ENCODE measurements at places on chromosomes 4 and X.

- DNase-seq: peak; percentile 0
Measured at GRCh38 chrX:20032201-20032600, 41.3 kb upstream of the BCLAF3 start.

DNA sequence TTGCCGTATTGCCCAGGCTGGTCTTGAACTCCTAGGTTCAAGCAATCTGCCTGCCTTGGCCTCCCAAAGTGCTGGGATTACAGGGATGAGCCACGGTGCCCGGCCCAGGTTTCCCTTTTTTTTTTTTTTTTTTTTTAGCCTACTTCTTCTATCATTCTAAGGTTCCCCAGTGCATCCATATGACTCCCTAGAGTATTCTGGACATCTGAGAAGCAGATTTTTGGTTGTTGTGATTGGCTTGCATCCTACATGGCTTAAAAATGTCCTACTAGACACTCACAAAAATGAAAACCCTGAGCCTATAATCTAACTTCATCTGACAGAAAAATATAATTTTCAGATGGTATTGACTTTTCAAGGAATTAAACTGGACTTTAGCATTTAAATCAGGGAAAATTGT, 41.7 kb downstream of the SMIM14 start:
- no peak for DNase-seq

GRCh38 chr4:109126856-109127255, 175.6 kb downstream of the COL25A1 start:
- DNase-seq: no peak

- DNase-seq: no peak
Measured at GRCh38 chrX:42096265-42096920, 173.0 kb upstream of the CASK start.

DNA sequence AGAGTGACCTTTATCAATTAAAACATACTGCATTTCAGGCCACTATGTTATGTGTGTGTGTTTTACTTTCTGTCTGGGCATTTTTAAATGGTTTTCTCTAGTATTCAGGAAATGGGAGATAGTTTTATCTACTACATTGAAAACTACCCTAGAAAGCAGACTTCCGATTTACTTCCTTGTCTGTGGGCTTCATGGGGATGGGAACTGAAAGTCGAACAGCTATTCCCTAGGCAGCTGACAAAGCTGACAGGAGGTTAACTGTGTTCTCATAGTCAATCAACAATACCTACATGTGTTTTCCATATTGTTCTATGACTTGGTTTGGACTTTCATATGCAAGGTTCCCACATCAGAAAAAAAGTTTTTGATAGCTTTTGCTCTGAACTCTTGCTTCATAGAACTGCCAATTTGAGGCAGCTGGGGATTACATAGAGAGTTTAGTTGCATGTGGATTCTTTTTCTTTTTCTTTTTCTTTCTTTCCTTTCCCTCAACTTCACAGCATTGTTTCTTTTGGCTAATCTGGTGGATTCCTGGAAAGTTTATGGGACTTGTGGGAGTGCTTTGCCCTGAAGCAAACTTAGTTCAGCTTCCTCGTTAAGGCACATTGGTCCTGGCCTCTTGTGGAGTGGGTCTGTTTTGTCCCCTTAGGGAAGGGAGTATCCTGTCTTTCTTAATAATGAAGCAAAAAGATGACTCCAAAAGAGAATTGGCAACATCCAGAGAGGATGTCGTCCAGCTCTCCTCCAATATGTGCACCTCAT, 327.1 kb upstream of the GIMD1 start:
- DNase-seq: no peak

- no peak for DNase-seq
Measured at GRCh38 chr4:98283219-98284189, 22.3 kb downstream of the RAP1GDS1 start.

GRCh38 chrX:9995855-9996339, 28.7 kb downstream of the CLDN34 start:
- DNase-seq: no peak

DNA sequence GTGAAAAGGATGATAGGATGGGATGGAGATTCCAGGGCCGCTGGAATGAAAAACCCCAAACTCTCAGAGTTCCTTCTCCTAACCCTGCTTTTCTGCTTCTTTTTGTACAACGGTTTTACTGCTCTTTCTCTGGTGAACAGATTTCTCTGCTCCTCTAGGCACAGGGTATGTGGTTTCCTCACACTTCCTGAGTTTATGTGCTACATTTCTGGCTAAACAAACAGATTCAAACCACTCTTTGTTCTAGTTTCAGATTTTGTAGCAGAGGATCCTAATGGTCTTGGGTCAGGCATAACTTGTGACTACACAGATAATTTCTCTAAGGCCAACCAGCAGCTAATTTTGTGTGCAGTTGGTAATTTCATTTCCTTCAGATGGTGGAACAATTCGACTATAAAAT, 52.6 kb downstream of the OSTC start:
- no peak for DNase-seq

GRCh38 chr4:39341075-39341725, 25.0 kb downstream of the RFC1 start:
- DNase-seq: no peak

GRCh38 chr4:14984448-14984847, 17.8 kb upstream of the CPEB2 start:
- DNase-seq: no peak

DNA sequence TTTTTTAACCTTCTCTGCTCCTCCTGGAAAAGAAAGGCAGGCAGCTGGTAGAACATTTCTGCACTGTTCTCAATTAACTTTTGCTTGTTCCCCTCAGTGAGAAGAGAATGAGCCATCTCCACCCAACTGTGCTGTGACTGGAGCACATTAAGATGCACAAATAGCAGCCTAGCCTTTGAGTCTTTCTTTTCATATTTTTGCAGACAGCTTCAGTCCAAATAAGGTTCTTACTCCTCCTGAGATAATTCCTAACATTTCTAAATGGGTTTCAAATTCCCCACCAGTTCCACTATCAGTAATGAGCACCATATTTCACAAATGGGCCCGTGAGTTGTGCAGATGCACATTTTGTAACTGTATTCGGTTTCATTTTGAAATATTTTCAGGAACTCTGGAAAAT, 118.6 kb downstream of the SPCS3 start:
- no peak for DNase-seq

DNA sequence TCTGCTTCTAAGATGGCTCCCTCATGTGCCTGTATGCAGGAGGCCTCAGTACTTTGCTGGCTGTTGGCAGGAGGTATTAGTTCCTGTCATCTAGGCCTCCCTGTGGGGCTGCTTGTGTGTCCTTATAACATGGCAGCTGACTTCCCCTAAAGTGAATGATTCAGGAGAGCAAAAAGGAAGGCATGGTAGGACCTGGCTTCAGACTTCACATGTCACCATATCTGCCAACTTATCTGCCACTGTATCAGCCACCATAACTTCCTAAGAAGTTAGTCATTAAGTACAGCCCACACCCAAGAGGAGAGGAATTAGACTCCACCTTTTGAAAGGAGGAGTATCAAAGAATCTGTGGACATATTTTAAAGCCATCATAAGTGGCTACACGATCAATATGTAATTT, 122.5 kb downstream of the UCHL1 start:
- DNase-seq: no peak

GRCh38 chr4:17762726-17763125, 18.7 kb downstream of the FAM184B start:
- DNase-seq: no peak

Measured in GF-D8 (cell line).